ENCODE measurements at places on chromosomes 1 and 21.

DNA sequence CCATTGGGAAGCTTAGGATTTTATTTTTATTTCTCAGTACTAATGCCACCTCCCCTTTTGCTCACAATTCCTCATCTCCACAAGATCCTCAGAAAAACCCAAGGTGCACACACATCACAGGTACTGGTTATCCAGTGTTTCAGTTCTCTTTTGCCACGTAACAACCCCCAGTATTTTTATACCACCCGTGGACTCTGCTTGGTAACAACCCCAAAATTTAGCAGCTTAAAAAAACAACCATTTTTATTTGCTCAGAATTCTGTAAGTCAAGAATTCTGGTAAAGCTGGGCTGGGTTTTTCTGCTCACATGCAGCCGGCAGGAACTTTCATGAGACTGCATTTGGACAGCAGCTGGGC, 180.0 kb downstream of the KAZN start:
- no peak for DNase-seq

- no peak for DNase-seq
These were observed at the start of gene GRIK1 for GRCh38 chr21:29939924-29940275. GRIK1 (minus strand) TSS chr21:29939996.

DNA sequence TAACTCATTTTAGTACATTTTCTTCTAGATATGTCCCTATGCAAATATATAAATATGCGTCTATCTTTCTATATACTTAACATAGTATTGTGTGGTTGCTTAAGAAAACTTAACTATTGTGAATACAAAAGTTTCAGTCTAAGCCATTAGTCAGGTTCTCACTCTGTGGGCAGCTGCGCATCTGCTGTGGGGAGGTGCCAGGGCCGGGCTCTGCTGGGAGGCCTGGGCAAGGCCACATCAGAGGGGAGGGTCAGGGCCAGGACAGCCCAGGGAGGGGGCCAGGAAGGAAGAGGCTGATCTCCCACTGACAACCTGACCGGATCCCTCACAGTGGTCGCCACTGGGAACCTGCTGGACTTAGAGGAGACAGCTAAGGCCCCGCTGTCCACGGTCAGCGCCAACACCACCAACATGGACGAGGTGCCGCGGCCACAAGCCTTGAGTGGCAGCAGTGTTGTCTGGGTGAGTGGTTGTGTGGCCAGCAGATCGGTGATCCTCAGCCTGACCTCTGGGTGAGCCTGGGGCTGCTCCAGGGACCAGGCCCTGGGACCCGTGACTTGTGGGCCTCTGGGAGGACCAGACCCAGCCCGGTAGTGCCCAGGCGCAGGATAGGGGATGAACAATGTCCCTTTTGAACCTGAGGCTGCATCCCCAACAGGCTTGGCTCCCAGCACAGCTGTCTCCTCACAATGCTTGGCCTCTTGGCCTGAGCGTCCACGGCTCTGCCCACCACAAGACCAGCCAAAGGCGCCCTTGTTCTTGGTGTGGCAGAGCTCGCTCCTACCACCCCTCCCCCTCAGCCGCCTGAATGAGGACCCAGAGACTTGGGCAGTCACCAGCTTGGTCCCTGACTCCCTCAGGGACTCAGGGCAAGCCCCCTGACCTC, 20.2 kb downstream of the LDLRAP1 start:
- no peak for DNase-seq

- no peak for DNase-seq
These were observed 33.6 kb downstream of the NUAK2 start for GRCh38 chr1:205287767-205288559.

DNA sequence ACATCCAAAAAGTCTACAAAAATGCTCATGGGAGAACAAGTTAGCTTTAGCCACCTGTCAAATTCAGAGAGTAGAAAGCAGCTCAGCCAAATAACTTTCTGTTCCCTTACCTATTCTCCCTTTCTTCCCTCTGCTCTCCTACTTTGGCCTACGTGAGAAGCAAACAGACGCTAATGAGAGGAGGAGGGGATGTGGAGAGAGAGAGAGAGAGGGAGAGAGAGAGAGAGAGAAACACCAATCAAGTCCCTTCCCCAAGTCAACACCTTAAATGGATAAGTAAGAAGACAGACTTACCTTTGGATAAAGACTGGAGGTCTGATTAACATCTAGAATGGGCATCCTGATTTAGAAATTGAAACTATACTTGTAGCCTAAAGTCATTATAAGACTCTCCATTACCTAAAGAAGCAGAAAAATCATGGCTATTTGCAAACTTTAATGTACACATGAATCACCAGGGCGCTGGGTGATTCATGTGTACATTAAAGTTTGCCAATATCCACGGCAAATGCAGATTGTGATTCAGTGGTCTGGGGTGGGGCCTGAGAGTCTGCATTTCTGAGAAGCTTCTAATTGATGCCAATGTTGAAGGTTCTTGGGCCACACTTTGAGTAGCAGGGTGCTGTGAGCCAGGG, 13.1 kb upstream of the DUSP12 start:
- DNase-seq = no peak

- DNase-seq = no peak
These were observed 124.8 kb upstream of the AJAP1 start for GRCh38 chr1:4529446-4530165.

- no peak for DNase-seq
These were observed 946.7 kb upstream of the B3GALT2 start for GRCh38 chr1:194133152-194133551.

GRCh38 chr1:150706091-150706490, 9.1 kb upstream of the GOLPH3L start:
- no peak for DNase-seq

DNA sequence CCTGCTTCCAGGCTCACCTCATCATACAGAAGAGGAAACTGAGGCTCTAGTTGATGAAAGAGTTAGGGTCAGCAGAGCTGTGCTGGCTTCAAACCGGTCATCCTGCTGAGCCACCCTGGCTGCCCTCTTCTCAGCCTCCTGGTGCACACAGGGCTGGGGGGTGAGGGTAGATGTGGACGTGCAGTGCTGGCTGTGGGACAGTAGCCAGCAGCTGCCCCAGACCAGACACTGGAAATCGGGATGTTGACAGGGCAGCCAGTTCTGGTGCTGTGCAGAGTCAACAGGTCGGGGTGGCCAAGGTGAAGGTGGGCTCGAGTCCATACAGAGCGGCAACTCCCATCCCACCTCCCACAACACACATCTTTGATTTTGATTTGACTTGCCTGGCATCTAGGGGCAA, 1.5 kb upstream of the CLCNKA start:
- DNase-seq = no peak

DNA sequence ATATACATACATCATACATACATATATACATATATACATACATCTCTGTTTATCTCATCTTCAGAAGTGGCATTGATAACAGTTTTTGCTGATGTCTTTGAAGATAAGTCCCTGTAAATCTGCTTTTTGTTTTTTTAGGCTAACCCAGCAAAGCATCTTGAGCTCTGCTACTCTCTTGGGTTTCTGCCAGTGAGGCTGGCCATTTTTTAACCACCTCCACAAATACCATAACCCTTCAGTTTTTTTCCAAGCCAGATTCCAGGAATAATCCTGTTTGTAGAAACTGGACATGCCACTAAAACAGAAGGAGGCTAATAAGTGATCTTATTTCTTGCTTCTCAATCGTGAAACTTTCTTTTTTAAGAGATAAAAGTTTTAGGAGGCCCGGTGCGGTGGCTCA, 21.6 kb downstream of the SDHC start:
- DNase-seq = no peak

DNA sequence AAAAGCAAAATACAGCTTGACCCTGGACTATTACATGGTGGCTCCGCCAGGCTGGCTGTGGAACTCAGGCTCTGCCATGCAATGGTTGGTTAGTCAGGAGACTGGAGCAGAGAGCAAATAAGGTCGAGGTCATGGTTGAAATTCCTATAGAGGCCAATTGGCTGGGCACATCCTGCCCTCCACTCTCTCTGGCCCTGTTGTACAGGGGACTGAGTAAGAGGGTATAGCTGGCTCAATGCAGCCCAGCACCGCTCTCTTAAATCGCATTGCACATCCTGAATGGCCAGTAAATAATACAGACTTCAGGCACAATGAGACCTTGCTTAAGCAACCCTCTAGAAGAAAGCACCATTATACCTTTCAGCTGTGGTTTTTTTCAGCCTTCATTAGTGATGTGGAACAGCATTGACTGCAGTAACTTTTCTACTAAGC, 59.3 kb upstream of the PPP2R5A start:
- no peak for DNase-seq

GRCh38 chr1:208467151-208467780, 223.1 kb upstream of the PLXNA2 start:
- no peak for DNase-seq

DNA sequence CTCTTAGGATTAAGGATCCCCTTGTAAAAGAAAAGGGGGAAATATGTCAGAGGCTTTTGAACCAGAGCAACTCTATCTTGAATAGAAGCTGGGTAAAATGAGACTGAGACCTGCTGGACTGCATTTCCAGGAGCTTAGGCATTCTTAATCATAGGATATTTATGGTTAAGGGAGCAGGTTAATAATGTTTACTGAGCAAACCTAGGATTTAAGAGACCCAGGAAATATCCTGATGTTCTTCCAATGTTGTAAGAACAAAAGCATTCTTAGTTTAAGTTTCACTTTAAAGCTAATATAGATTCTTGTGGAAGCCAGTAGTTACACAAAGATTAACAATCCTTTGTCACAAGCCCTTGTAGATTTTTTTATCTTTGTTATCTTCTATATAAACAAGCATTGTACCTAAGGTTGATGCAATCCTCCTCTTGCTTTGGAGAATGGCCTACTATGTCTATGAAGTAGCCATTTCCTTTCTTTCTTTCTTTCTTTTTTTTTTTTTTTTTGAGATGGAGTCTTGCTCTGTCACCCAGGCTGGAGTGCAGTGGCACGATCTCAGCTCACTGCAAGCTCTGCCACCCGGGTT, 570.2 kb upstream of the BEND5 start:
- no peak for DNase-seq

DNA sequence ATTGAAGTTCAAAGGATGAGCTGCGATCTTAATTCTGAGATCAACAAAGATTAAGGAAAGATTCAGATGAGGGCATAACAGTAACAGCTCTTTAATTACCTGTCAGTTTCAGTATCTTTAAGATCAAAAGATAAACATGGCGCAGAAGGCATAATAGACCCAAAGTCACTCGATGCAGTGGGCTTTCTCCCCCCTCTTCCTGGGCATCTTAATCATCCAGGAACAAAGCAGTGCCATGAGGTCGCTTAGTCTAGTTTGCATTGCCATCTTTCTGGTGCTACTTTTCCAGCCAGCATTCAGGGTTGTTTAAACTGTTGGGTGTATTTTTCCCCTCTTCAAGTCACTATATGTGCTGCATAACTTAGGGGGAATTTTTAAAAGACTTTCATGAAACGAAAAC, 72.3 kb downstream of the HUNK start:
- no peak for DNase-seq

GRCh38 chr1:221344693-221345092, 397.2 kb downstream of the DUSP10 start:
- no peak for DNase-seq

- no peak for DNase-seq
These were observed 411.6 kb downstream of the MATN1 start for GRCh38 chr1:30311749-30312148.

DNA sequence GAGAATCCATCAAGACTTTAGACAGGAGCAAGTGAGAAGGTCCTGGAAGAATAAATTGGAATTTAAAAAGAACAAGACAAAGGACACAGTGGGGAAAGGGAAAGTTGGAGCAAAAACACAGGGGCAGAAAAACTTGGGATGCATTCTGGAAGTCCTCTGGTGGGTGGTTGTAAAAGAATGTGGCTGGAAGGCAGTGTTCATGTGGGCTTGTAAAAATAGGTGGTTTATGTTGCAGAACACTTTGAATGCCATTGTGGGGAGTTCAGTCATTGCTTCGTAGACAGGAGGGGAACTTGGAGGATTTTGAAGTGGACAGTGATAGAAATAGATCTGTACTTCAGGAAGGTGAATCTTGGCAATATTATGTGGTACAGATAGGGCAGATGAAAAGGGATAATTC, 15.2 kb downstream of the KIF1B start:
- DNase-seq = no peak

DNA sequence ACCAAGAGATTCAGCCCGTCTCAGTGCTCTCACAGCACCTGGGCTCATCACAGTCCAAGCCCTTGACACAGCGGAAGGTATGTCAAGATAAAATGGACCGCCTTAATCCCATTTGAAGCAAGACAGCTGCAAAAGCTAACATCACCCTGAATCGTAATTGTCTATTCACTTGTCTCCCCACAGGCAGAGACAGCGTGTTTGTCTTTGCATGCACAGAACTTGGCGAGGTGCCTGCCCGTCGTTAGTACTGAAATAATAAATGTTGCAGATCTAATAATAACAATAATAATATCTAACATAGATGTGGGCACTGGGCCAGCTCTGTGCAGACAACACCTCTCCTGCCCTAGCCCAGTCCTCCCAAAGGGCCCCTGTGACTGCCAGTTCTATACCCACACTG, 271.7 kb downstream of the NPHP4 start:
- no peak for DNase-seq

GRCh38 chr1:162150112-162150511, 80.6 kb downstream of the NOS1AP start:
- DNase-seq = no peak

- no peak for DNase-seq
These were observed 17.8 kb downstream of the YBX1 start for GRCh38 chr1:42700006-42700405.

GRCh38 chr1:92419642-92420041, 67.1 kb downstream of the GFI1 start:
- no peak for DNase-seq

DNA sequence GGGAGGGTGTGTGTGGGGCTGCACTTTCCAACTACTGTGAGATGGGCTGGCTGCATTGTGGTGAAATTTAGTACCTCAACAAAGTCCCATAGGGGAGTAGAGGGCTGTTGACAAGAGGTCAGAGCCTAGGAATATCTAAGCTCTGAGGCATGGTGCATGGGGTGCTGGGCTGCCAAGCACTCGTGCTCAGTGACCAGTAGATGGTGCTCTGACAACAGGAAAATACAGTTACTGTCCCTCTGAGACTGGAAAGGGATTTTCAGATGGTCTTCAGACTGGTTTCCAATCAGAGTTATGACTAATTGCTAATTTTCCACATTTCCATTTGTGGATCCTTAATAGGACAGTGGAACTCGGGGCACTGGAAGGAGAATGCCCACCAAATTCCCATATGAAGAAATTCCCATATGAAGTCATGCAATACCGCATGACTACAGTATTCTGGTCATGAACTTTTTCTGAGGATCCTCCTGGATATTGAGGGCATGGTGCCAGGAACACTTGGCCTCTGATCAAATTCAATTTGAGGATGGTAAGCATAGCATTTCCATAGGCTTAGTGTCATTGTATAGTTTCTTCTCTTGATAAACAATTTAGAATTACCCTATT, 4.1 kb upstream of the CACNA1E start:
- DNase-seq = no peak

- no peak for DNase-seq
These were observed 107.4 kb upstream of the CASZ1 start for GRCh38 chr1:10903821-10904220.

DNA sequence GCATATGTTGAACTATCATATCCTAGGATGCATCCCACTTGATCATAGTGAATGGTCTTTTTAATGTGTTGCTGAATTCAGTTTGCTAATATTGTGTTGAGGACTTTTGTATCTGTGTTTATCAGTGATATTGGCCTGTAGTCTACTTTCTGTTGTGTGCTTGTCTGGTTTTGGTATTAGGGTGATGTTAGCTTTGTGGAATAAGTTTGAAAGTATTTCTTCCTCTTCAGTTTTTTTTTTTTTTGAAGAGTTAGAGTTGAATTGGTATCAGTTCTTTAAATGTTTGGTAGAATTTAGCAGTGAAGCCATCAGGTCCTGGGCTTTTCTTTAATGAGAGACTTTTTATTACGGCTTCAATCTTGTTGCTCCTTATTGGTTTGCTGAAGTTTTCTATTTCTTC, 162.3 kb downstream of the VAV3 start:
- DNase-seq = no peak

Measured in iPS DF 6.9 (cell line).